ENCODE measurements at places on chromosomes 4 and X.

- DNase-seq, result no peak
Observed at GRCh38 chrX:47815901-47816845, 20.5 kb upstream of the ZNF81 start.

GRCh38 chrX:81355436-81355835 lies 153.5 kb downstream of the SH3BGRL start:
- DNase-seq, result no peak

DNA sequence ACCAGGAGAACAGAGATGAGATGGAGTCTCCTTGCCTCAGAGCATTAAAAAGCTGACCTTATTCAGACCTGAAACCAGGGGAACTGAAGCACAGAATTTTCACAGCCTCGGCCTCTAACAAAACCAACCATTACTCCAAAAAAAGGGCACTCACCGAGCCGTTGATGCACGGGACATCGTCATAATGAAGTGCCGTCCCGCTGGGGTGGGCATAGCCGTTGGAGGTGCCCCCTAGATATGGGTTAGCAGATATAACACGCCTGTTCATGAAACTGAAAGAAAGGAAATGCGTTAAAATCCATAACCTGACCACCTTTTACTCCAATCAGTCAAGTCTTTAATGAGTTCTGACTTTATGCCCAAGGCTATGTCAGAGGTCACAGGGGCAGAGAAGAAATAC lies 153.6 kb downstream of the AFAP1 start:
- no peak for DNase-seq

GRCh38 chr4:167232805-167233684 lies 1.2 kb downstream of the SPOCK3 start:
- DNase-seq, result no peak

DNA sequence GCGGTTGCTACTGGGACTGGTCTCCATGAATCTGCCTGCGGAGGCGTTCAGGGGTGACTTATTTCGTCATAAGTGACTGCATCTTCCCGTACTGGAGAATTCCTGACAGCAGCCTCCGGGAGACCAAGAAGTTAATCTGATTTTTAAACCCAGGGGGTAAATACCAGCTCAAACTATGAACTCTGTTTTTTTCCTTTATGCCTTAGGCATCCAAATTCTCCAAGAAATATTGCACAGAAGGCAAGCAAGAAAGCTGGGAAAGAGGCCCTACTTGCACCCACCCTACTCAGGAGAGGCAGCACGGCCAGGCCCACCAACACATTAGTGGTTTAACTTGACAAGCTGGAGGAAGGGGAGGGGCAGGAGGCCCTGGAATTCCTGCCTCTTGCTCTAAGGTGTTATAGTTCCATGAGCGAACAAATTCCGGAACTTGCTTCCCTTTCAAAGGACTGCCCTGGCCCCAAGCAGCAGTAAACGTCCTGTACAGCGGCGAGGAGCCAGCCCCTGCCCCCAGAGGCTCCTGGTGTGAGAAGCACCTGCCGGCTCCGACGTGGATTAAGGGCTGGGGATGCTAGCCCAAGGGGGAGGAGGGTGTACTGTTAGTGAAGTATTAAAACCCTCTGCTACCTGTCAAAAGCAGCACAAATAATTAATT lies 177.2 kb downstream of the AFAP1 start:
- DNase-seq, result no peak

GRCh38 chrX:6041630-6042029 lies 187.0 kb downstream of the NLGN4X start:
- DNase-seq, result no peak

- DNase-seq, result no peak
Observed at GRCh38 chr4:3318561-3319021, 25.8 kb downstream of the RGS12 start.

DNA sequence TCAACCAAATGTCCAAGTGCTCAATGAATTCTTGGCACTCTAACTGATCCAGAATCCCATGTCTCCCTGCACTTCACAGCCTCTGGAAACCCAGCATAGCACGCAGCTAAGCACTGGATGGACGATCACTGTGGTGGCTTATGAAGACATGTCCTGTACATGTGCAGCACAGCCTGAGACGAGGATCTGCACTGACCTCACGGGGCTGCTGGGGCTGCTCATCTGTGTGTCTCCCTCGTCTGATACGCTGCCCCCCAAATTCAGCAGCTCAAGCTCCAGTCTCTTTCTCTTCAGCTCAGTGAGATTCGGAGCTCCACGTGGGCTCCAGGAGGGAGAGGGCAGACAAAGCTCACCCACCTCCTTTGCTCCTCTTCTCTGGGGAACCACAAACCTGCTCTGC lies 126.9 kb downstream of the CPZ start:
- DNase-seq, result no peak

- DNase-seq, result no peak
Observed at GRCh38 chrX:124530803-124531202, 184.4 kb downstream of the SH2D1A start.

DNA sequence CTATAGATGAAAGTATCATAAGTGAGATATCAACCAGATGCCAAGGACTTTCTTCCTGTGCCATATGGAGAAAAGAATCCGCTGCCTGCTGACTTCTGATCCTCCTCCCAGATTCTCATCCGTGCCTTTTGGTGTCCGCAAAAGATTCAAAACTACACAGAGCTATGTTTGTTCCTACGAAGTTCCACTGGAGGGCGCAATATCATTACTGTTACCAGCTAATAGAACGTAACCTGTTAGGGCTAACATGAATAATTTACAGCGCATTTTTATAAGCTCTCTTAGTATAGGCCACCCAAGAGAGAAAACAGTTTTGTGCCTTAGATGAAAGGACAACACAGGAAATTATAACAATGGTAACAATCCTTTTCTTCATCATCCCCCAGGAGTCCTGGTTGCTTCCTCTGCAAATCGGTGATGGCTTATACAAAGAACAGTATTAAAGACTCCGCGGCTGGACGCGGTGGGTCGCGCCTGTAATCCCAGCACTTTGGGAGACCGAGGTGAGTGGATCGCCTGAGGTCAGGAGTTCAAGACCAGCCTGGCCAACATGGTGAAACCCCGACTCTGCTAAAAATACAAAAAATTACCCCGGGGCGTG lies 22.8 kb upstream of the CENPVL3 start:
- no peak for DNase-seq

- DNase-seq, result no peak
Observed at GRCh38 chr4:138460477-138461414, 218.6 kb upstream of the SLC7A11 start.

GRCh38 chr4:180407275-180407885 lies 1835.8 kb upstream of the TENM3 start:
- DNase-seq, result no peak

DNA sequence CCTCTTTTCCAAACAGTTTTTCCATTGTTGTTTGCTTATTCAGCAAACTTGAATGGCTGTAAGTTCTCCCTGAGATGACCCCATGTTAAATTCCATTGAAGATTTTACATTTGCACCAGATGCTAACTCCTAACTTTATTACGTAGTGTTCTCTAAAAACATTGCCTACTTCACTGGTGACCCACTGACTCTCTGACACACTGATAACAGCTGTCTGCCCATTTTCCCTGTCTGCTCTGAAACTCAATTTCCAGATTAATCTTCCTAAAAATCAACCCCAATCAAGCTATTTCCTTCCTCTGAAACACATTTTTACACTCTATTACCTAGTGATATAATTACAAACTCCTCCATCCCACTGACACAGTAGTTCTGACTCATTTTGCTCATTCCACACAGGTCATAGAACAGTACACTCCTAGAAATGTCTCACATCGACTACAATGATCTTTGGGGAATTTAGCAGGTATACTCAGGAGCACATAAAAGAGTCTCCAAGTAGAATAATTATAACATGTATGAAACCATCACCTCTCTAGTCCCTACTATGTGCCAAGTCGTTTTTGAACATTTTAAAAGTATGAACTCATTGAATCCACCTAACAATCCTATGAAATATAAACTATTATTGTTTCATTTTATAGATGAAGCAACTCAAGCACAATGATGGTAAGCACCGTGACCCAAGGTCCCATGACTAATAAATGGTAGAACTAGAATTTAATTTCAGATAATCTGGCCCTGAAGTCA lies 210.9 kb downstream of the SLIT2 start:
- no peak for DNase-seq

GRCh38 chr4:14596904-14597303 lies 405.4 kb upstream of the CPEB2 start:
- DNase-seq, result no peak

GRCh38 chrX:68938244-68939004 lies 109.6 kb downstream of the EFNB1 start:
- no peak for DNase-seq

DNA sequence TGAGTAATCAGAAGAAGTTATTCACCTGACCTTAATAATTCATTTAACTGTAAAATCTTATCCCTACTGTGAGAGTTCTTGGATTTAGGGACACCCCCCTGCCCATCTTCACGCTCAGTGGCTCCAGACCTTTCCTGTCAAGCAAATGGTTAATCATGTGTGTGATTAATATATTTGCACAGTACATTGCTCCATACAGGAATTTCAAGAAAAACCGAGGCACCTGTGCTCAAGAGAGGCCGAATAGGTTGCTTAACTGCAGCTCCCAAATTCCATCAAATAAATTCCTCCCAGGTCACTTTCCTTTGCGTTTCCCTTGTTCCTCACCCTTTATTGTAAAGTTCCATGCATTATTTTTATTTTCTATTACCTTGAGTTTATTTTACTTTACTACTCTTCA lies 119.5 kb downstream of the STOX2 start:
- DNase-seq, result no peak

GRCh38 chr4:76982638-76983584 lies 33.4 kb downstream of the SEPTIN11 start:
- DNase-seq, result no peak

GRCh38 chr4:160514126-160514525 lies 1411.2 kb downstream of the RAPGEF2 start:
- DNase-seq, result no peak

DNA sequence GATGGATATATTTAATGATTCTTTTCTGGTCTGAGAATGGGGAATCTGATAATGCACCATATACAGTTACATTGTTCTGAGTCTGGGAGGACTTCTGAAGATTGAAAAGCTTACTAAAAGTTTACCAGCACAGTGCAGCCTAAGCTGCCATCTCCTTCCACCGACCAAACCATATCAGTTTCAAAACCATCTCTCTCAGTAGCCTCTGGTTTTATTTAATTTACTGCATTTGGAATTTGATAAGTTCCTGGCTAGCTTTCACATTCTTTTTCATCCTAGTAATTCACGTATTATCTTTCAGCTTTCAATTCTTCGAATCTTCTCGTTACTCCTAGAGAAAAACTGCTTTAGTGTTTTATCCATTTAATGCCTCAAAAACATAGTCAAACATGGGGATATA lies 181.4 kb upstream of the HCCS start:
- no peak for DNase-seq

- DNase-seq, result no peak
Observed at GRCh38 chrX:150219374-150220185, 143.5 kb upstream of the MAMLD1 start.

DNA sequence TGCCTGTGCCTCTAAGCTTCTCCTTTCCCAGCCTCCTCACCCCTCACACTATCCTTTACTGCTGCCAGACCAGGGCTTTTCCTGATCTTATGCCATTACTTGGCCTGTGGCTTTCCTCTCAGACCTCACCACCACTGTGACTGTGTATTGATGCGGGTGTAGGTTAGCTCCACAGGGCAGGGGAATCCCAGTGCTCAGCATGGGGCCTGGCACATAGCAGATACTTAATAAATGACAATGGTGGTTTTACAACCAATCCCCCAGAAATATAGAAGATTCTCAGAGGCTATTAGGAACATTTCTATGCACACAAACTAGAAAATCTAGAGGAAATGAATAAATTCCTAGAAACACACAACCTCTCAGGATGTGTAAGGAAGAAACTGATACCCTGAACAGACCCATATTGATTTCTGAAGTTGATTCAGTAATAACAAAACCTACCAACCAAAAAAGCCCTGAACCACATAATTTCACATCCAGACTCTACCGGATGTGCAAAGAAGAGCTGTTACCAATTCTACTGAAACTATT lies 129.6 kb upstream of the QRFPR start:
- DNase-seq, result no peak

DNA sequence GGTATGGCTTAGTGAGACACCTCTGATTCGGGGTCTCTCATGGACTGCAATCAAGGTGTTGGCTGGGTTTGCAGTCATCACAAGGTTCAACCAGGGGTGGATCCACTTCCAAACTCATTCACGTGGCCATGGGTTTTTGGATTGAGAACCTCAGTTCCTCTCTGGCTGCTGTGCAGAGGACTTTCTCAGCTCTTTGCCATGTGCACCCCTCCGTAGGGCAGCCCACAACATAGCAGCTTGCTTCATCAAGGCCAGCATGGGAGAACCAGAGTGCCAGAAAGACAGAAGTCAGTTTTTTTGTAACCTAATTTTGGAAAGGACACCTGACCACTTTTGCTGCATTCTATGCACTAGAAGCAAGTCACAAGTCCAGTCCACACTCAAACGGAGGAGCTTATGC lies 154.9 kb downstream of the PJA1 start:
- DNase-seq, result no peak

DNA sequence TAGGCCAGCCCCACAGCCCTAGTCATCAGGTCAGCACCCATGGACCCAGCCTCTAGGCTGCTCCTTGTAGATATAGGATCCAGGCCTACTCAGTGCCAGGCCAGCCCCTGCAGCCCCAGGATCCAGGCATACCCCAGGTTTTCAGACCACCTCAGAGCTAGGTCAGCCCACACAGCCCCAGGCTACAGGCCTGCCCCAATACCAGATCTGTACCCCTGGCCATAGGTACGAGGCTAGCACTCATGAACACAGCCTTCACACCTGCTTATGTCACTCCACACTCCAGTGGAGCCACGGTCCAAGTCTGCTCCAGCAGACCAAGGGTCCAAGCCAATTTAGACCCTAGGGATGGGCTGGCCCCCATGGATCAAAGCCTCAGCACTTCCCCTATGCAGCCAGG lies 191.0 kb downstream of the DLG3 start:
- DNase-seq, result no peak

DNA sequence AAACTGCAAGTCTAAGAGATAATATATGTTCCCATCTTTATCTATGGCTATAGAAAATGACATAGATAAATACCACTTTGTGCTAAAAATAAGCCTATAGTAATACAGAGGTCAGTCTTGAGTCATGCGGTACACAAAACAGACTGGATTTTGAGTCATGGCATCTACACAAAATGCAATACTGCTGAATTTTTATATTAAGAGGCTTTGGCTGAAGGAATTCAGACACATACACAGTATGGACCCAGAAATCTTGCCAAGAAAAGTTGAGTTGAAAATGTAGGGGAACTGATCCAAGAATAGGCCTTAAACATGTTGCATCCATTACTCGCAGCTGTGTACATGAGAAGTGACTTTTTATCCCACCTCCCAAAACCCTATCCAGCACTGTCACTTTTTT lies 184.4 kb downstream of the TENM3 start:
- no peak for DNase-seq

- DNase-seq, result no peak
Observed at GRCh38 chrX:135463937-135464336, 42.2 kb downstream of the SMIM10L2A start.

DNA sequence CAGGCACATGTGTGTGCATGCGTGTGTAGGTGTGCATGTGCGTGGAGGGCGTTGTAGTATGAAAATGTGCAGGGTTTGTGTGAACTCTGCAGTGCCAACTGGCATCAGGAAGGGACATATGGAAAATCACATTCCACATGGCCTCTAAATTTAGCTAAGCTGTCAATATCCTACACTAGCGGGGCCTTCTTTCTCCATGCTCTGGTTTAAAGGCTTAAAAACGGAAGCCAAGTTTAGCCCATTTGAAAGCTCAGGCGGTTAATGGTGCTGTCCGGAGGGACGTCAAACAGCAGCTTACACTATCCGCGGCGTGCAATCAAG lies 144.1 kb upstream of the NOCT start:
- no peak for DNase-seq

- no peak for DNase-seq
Observed at GRCh38 chrX:123272630-123273029, 88.6 kb downstream of the GRIA3 start.
